Kidney (tissue), 22 donors: ENCODE measurements at places on chromosomes 3 and 15.

DNA sequence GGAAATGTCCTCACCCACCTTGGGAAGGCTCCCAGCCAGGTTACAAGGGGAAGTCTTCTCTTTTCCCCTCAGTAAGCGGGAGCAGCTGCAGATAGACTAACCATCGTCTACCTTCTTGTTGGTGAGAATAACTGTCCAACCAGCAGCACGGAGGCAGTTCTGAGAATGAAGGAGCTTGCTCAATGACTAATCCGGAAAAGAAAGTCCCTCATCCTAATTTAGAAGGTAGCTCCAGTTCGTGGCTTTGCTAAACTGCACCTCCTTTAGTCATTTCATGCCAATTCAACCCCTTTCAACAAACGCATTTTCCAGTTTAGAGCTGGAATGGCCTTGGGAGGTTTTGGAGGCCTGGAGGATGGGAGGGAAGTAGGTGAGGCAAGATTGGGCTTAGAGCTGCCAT lies 527.4 kb upstream of the PROK2 start:
- no peak for DNase-seq

- peak; percentile 30 for DNase-seq
These were observed 25.7 kb upstream of the ROBO2 start for GRCh38 chr3:77014226-77014625.

- DNase-seq, result no peak
These were observed 154.5 kb upstream of the TSC22D2 start for GRCh38 chr3:150253622-150254021.

DNA sequence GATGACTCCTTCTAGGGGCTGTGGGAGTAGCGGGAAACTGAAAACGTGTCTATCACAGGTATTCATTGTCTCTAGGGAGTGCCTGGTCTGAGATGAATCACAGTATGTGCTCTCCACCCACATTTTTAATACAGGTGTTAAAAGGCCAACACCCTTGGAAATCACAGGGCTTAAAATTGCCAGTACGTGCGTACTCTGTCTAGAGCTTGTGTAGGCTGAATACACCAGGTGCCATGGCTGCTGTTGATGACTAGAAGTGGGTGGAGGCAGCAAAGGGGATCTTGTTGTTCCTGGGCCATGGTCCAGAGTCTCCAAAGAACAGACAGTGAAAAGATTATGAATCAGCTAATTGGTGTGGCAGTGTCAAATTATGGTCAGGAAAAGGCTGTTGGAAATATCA lies 35.1 kb upstream of the P3H2 start:
- DNase-seq, result no peak

GRCh38 chr15:91589360-91589759 lies 264.1 kb upstream of the SLCO3A1 start:
- DNase-seq, result no peak

DNA sequence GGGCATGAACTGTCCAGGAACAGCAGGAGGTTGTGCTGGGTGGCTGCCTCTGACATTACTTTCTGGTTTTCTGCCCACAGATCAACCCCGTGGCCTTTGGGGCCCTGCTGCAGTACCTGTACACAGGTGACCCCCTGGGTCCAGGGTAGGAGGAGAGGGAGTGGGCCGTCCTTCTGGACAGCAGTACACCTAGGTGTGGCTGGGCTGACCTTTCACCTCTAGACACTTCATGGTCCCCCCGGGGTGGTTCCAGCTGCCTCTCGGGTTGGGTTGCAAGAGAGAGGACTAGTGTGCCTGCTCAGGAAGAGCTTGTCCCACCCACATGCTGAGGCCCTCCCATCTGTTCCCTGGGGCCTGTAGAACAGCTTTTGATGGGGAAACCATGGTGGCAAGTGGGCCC lies 3.7 kb downstream of the ABTB1 start:
- peak; percentile 38 for DNase-seq

- DNase-seq, result no peak
These were observed 76.6 kb downstream of the C3orf70 start for GRCh38 chr3:185076219-185076618.

GRCh38 chr3:169389211-169389924 lies 274.1 kb downstream of the MECOM start:
- DNase-seq, result no peak

DNA sequence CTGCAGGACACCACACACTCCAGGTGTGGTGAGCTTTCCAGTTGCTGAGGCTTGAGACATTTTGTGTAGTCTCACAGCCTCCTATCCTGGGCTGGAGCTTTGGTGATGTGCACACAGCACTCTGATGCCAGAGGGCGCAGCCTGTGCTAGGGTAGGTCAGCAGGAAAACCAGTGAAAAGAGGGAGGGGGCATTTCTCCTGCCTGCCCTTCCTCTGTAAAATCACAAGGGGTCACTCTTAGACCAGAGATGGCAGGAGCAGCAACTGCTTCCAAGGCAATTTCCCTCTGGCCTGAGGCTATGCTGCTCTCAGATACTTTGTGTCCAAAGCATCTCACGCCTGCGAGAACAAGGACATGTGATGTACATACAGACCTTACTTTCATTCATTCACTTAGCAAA lies 16.5 kb upstream of the MUSTN1 start:
- peak; percentile 31 for DNase-seq

GRCh38 chr15:74252291-74252690 lies 16.2 kb downstream of the CCDC33 start:
- DNase-seq, result no peak

DNA sequence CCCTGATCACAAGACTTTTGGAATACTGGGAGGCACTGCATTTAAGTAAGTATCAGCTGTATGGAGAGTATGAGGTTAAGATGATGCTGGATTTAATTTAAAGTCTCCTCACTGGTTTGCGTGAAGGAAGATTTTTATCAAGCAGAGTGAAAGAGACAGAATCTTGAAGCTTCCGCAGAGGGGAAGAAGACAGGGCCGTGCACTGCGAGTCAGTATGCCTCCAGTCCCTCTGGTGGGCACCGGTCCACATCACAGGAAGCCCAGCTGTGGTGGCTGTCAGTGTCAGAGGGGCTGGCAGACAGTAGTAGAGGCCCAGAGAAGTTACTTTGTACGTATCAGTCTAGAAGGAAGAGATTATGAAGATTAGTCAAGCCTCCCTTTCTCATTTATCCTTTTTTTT lies 379.0 kb upstream of the TPRG1 start:
- DNase-seq, result peak; percentile 47

DNA sequence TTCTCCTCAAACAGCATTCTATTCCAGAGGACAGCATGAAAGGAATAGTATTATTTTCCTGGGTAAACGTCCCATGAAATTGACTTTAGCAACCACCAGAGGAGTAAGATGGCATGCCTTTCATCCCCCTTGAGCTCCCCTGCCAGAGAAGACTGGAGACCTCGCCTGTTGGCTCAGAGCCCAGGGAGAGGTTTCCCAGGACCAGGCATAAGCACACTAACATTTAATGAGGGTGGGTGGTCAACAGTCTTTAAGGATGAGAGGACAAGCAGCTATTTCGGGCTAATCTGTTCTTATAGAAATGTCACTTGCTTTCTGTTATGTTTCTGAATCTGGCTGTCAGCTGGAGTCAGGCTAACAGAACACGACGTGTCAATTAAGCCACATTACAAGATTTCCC lies 390.5 kb downstream of the GABRG3 start:
- no peak for DNase-seq

GRCh38 chr3:13105896-13106250 lies 32.6 kb upstream of the IQSEC1 start:
- no peak for DNase-seq

- peak; percentile 29 for DNase-seq
These were observed 251.1 kb downstream of the ULK4 start for GRCh38 chr3:41710646-41711388.

GRCh38 chr15:63918901-63919348 lies 85.2 kb upstream of the HERC1 start:
- DNase-seq, result no peak

DNA sequence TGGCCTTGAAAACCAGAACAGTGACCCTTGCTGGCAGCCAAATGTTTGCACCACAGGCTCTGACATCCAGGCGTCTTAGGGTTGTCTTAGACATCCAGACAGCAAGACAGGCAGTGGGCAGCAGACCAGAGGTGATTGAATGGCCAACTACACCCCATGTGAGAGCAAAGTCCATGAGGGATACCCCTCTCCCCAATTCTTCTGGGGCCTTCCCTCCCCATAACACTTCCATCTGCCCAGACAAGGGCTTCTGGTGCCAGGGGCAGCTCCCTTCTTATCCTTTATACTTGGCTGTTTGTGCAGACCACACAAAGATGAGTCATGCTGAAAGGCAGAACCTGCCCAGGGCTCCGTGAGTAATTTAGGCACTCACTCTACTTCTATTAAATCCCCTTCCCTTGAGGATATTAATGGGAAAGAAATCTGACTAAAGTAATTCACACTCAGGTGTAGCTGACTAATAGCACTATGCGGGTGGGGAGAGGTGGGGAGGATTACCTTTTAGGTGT lies 257.9 kb downstream of the UACA start:
- DNase-seq, result no peak

DNA sequence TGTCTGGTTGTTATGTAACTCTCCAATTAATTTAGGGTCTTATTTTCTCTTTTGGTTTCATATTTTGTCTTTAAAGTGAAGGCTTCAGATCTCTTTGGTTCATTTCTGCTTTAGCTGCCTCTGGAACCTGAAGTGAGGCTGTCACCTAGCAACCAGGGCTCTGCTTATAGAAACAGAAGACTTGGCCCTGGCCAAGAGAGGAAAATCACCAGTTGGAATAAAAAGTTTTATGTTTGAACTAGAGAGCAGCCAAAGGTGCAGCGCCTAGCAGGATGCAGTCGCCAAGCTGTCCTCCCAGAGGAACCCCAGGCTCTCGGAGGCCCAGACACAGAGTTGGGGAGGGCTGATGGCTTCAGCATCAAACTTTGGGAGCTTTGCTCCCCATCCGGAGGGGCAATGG lies 41.1 kb downstream of the LYZL4 start:
- peak; percentile 60 for DNase-seq

DNA sequence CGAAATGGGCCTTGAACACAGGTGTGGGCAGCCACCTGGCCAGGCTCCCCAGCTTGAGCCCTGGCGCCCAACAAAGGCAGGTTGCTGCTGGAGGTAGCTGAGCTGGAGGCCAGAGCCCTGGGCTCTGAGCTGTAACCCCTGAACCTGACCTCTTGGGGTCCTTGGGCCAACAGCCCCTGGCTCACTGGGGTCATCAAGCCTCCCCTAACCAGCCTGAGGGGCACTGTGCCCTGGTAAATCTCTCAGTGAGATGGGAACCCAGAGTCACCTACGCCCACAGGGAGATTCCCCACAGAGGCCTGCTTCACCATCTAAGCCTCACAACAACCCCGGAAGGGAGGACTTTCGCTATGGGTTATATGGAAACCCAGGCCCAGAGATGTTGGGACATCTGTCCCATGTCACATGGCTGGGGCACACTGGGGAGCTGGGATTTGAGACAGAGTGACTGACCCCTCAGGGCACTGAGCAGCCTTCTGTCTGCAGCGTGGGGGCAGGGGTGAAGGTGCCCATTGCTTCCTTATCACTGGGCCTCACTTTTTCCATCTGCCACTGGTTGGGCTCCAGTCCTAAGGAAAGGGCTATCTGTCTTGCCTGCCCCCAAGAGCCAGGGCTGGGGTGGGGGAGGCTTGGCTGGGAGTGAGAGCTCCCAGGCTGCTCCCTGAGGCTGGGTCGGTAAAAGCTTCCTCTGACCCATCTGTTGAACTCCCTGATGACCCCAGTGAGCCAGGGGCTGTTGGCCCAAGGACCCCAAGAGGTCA lies 59.1 kb downstream of the IQSEC1 start:
- no peak for DNase-seq

- no peak for DNase-seq
These were observed 220.0 kb downstream of the FAM43A start for GRCh38 chr3:194905696-194906095.

GRCh38 chr3:119562307-119562961 lies 3.0 kb upstream of the CD80 start:
- no peak for DNase-seq

DNA sequence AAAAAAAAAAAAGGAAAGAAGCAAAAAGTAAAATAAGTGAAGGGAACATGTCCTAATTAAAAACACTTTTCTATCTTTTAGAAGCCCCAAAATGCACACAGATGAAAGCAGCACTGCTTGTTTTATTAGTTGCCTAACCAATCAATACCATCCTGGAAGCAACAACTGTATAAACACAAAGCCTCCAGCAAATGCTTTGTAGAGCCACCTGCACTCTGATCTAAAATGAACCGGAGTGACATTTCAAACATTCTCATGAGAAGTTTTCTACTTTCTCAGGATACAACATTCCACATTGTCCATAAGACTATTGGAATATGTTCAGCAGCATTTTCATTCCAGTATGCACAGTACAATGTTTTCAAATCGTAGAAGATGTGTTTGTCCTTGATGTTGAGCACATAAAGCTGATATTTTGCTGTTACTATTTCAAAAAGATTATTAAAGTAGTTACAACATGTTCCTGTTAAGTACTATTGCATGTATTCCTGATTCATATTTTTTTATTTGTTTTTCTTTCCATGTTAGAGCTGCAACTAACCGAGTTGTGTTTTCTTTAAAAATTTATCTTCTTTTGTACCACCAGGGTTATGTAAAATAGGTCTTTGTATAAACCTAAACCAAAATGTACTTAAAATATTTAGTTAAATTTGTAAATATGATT lies 50.3 kb upstream of the PLSCR5 start:
- DNase-seq, result no peak

GRCh38 chr3:172138193-172138537 lies 98.8 kb downstream of the FNDC3B start:
- no peak for DNase-seq
